Uterus (tissue), 4 donors: ENCODE measurements at places on chromosomes 3 and 15. TPM values are rescaled to one million over a fixed set of nuclear protein-coding genes. Genes with fewer than 3 reads are reported as not detected.

The BFSP2 gene
- not detected for total RNA-seq

The LNP1 gene
- 12.9 TPM for total RNA-seq

The PODXL2 gene
- total RNA-seq: not detected

- no peaks in the 10 kb centered on the region for H3K27me3 ChIP-seq
- no peak overlapping the region for H3K4me3 ChIP-seq
- DNase-seq: no peak
- no peaks in the 10 kb centered on the region for H3K4me1 ChIP-seq
- H3K36me3 ChIP-seq: no peaks in the 10 kb centered on the region
These were observed 173.6 kb upstream of the PROK2 start for GRCh38 chr3:71958533-71958932.

- no peak overlapping the region for H3K4me3 ChIP-seq
- H3K27me3 ChIP-seq: no peaks in the 10 kb centered on the region
- H3K36me3 ChIP-seq: no peaks in the 10 kb centered on the region
- DNase-seq: no peak
- H3K27ac ChIP-seq: no peak overlapping the region
These were observed 57.7 kb downstream of the RFX7 start for GRCh38 chr15:56185980-56186379.

DNA sequence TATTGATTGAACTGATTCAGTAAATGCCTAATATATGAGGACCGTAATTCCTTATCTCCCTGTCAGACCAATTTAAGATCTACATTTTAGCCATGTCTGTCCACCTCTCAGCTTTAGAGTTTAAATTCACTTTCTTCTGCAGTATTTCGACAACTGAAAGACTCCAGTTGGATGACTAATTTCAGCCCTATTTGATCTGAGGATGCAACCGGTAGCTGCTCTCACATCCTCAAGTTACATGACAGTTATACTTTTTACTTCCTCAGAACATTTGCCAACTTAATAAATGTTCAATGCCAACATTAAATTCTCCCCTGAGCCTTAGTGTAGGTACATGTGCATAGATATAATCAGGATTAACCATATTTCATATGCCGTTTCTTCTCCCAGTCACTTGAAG is 2.5 kb upstream of the HHLA2 start:
- no peak for DNase-seq
- no peaks in the 10 kb centered on the region for H3K4me1 ChIP-seq
- no peaks in the 10 kb centered on the region for H3K36me3 ChIP-seq
- H3K27me3 ChIP-seq: no peaks in the 10 kb centered on the region
- H3K27ac ChIP-seq: no peak overlapping the region

DNA sequence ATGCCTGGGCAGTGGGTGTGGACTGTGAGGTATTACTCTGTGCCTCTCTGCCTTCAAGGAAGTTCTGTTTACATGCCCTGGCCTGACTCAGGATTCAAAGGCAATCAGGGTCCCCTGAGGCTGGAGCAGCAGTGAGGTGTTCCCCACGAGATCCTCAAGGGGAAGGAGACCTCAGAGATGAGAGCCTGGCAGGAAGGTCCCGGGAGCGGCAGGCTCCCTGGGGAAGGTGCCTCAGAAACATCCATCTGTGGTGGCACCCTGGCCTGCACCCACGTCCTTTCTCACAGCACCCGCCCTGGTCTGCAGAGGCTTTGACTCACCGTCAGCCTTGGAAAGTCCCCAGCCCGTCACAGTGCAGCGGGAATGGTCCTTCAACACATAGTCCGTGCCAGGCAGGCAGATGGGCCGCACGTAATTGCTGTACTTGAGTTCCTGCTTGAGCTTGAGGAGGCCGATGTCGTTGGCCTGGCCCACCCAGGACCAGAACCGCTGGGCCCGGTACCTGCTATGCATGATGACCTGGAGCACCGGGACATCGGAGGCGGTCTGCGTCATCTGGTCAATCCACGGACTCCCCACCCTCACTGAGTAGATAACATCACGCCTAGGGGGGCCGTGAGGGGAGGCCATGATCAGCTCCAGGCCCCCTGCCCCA is 3.6 kb downstream of the PRSS50 start:
- no peak overlapping the region for H3K4me3 ChIP-seq
- H3K27ac ChIP-seq: no peak overlapping the region
- no peak for DNase-seq

- no peak overlapping the region for H3K27ac ChIP-seq
- H3K4me3 ChIP-seq: no peak overlapping the region
- H3K36me3 ChIP-seq: no peaks in the 10 kb centered on the region
- no peak for DNase-seq
- no peaks in the 10 kb centered on the region for H3K27me3 ChIP-seq
These were observed 4.4 kb downstream of the SEMA6D start for GRCh38 chr15:47721676-47722075.
